Hindlimb muscle (tissue), 1 donor: ENCODE measurements at places on chromosomes 11 and 22. TPM values are rescaled to one million over a fixed set of nuclear protein-coding genes. Genes with fewer than 3 reads are reported as not detected.

NRGN gene
- 5.3 TPM for polyA plus RNA-seq

AKIP1 gene
- 22.0 TPM for polyA plus RNA-seq

MRPL23 gene
- 86.9 TPM for polyA plus RNA-seq

TPH1 gene
- polyA plus RNA-seq = 0.79 TPM

CBLIF gene
- polyA plus RNA-seq = not detected

GPHA2 gene
- polyA plus RNA-seq = not detected

EFCAB6 gene
- 0.80 TPM for polyA plus RNA-seq

UBASH3B gene
- 2.9 TPM for polyA plus RNA-seq

UBQLNL gene
- polyA plus RNA-seq = 0.22 TPM

SLC16A8 gene
- 3.5 TPM for polyA plus RNA-seq

DNA sequence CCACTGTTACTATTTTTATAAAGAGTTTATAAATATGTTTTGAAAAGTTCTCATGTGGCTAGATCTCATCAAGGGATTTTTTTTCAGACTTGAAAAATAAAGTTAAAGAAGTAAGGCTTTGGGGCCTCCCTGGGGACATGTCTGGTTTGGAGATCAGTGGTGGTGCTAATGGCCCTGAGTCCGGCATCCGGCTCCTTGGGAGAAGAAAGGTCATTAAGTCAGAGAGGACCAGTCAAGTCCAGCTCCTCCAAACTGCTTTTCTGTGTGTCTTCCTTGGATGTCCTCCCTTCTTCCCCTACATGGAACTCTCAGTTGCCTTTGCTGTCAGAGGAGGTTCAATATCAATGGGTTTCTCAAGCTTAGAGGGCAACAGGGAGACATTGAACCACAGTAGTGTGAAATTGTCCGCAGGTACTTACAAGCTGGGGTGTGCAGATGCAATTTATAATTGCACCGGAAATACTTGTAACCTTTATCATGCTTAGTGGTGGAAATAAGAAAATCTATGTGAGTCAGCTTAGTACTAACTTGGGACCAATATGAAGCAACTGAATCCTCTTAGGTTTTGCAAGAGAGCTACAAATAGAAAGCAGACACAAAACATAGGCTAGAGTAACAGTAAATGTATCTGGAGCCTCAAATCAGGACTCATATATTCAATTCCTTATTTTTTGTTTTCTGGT is 144.3 kb downstream of the TEAD1 start:
- no peak for DNase-seq

GRCh38 chr11:35105319-35106079 is 33.5 kb upstream of the CD44 start:
- DNase-seq = no peak

DNA sequence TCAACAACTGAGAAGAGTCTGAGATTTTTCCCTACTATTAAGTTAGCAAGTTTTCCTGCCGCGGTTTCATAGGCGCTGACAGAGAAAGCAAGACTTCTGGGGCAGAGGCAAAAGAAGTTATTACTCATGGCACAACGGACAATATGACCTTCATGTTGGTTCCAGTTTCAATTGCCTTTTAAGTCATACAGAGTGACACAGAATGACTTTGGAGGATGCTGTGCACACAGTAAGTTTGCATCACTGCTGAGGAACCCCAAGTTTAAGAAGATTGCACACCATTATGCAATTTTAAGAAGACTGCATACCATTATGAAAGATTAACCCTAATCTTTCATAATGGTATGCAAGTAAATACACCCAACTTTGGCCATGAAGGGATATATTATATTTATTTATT is 626.5 kb upstream of the CHORDC1 start:
- no peak for DNase-seq

DNA sequence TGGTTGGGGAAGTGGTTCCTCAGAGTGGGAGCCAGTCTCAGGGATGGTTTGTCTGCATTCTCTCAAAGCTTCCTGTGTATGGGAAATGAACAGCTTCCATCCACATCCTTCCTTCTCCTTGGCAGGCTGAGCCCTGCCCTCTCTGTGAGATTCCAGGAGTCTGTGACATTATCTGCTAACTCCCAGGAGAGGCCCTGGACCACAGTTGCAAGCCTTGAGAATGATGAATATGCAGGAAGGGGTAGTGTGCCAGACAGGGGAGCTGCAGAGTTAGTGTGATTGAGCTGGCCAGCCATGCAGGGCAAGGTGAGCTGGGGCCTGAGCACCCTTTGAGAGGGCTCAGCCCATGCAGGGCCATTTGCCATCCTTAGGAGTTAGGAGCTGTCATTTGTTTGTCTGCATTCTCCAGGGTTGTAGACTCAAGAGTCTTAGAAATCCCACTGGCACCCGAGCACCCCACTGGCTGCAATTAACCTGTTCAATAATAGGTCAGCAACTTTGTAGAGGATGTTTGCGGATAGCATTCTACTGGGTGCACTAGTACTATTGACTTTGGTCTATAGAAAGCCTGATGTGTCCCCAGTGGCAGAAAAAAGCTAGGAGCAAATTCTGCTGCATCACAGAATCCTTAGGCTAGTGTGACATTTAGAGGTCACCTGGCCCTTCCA is 299.0 kb upstream of the CADM1 start:
- no peak for DNase-seq

DNA sequence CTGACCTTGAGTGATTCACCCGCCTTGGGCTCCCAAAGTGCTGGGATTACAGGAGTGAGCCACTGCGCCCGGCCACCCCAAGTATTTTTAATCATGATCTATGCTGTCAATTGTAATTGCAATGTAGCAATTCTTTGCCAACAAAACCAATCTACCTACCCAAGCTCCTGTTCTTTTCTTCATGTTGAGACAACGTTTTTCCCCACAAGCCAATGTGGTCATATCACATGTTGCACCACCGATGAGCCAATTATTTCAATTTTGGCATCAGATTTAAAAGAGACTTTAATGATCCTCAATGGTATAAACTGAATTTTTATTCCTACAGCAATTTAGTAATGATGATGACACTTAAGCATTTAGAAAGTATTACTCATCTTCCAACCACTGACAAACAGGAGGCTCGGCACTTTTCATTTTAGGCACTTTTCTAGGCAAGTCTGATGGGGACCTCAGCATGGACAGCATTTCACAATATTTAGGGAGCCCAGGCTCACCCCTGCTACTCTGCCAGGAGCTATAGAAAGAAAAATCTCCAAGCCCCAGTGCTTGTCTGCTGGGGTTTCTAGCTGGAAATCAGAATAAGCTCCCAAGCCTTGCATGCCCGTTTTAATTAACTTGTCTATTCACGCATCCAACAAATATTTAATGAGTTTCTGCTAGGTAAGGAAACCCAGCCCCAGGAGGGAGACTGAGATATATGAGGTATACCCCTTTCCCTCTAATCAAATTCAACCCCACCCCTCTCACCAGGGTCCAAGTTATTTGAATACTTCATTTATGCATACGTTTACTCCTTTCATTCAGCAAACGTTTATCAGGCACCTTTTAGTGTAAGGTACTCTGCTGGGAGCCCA is 291.4 kb downstream of the ST3GAL4 start:
- no peak for DNase-seq

GRCh38 chr22:30868663-30869385 is 99.8 kb downstream of the MORC2 start:
- DNase-seq = no peak

DNA sequence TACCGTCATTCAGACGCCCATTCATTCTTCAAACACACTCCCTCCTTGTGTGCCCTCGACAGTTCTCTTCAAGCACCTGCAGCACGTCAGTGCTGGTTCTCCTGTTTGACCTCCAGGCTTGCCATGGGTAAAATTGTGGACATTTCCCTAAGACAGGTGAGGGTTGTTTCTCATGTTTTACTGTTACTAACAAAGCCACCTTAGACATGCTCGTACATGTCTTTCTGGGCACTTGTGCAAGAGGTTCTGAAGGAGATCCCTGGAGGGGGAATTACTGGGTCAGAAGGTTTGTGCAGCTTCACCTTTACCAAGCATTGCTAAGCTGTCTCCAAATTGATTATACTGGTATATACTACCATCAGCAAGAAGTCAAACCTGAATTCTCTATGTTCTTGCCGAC is 189.7 kb upstream of the TMEM45B start:
- no peak for DNase-seq

DNA sequence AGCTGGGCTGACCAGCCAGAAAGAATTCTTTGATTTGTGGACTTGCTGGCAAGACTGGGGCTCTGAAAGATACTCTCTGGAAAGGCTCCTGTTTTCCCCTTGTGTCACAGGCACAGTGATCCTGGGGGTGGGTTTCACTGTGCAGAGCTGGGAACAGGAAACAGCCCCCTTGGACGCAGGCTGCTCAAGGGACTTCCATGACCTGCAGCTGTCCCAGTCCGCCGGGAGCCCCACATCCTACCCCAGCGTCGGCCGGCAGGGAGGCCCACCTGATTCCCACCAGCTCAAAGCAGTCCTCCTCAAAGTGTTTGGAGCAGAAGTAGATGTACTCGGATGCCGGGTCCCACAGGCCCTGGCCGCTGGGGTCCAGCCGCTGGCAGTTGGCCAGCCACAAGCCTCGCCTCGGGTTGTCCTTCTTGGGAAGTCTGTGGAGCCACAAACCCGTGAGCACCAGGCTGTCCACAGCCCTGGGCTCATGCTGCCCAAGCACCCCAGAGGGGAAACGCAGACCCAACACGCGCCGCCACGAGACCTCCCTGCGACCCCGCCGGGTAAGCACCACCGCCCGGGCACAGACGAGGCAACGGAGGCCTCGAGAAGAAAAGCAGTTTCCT is 824 bp downstream of the THAP7 start:
- DNase-seq = no peak

DNA sequence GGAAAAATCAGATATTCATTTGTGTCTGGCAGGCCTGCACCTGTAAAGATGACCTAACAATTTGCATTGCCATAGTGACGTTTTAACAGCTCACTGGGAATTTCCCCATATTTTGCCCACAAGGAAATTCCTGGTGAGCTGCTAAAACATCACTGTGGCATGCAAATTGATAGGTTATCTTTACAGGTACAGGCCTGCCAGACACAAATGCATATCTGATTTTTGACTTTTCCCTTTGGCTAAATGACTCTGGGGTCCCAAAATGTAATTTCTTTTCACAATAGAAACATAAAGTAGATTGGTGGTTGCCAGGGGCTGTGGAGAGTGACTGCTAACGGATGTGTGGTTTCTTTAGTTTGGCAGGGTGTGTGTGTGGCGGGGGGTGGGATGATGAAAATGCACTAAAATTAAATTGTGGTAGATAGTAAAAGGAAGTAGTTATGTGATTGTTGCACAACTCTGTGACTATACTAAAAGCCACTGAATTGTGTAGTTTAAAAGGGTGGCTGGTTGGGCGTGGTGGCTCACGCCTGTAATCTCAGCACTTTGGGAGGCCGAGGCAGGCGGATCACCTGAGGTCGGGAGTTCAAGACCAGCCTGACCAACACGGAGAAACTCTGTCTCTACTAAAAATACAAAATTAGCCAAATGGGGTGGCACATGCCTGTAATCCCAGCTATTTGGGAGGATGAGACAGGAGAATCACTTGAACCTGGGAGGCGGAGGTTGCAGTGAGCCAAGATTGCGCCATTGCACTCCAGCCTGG is 18.5 kb upstream of the FEZ1 start:
- DNase-seq = no peak

DNA sequence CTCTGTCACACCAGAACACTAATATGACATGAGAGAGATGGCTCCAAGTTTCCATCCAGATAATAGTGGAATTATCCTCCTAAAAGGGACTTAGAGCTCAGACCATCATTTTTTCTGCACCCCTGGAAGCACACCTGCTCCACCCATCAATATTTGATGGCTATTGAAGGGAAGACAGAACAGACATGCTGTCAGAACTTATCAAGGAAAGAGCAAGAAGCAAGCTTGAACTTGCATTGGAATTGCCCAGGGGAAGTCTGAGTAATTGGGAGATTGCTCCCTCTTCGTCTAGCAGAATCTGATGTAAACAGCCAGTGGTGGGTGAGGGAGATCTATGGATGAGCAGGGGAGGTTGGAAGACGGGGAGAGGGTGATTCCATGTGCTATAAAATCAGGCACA is 874.4 kb upstream of the TENM4 start:
- no peak for DNase-seq

- no peak for DNase-seq
Observed at GRCh38 chr11:122600290-122600689, 55.2 kb upstream of the UBASH3B start.

- peak; percentile 75 for DNase-seq
Observed at GRCh38 chr22:28855355-28856094, 27.8 kb upstream of the ZNRF3 start.

- DNase-seq = peak; percentile 51
Observed at GRCh38 chr11:74138572-74138971, 32.2 kb downstream of the C2CD3 start.

GRCh38 chr11:15091625-15092024 is 18.2 kb downstream of the CALCB start:
- DNase-seq = no peak

- no peak for DNase-seq
Observed at GRCh38 chr22:28927630-28928029, 44.3 kb downstream of the ZNRF3 start.

DNA sequence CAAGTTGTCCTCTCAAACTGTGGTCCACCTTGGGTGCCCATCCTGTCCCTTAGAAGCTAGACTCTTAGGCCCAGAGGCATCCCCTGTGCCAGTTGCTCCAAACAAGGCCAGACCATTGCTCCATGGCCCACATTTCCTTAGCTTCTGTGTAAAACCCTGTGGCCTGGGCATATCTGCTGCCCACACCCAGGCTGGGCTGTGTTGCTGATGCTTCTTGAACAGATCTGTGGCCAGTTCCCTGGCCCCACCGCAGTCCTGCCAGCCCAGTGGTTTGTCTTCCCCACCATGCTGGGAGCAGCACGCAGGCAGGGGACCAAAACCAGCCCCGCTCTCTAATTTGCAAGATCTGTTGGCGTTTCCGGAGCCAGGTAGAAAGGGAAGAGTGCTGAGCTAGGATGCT is 72.2 kb downstream of the CSNK2A3 start:
- no peak for DNase-seq

DNA sequence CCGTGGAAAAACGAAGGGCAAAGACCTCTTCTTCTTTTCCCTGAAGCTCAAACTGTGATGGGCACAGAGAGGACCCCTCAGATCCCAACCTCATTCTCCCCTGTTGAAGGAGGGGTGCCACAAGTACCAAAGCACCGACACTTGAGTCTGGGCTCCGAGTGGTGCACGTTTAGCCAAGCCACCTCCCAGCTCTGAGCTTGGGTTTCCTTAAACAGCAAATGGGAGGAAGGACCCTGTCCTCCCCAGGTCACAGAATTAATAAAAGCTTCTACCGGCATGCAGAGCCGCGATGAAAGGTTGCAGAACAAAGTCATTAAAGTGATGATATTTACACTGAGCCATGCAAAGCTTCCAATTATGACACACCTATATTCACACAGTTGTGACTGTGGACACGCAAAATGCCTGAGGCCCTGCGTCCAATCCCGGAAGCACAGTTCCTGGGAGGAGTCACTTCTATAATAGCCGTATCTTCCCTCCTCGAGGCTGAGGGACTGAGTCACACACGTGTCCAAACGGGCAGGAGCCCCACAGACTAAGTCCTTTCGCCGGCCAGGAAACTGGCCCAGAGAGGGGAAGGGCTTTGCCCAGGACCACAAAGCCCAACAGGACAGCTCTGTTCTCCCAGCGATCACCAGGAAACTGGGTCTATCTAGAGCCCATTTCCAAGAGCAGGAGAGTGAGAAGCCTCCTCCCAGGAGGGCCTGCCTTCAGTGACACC is 922 bp upstream of the CSNK1E start:
- peak; percentile 58 for DNase-seq
